Retina (tissue), 1 donor: ENCODE measurements at places on chromosomes 11 and 22.

DNA sequence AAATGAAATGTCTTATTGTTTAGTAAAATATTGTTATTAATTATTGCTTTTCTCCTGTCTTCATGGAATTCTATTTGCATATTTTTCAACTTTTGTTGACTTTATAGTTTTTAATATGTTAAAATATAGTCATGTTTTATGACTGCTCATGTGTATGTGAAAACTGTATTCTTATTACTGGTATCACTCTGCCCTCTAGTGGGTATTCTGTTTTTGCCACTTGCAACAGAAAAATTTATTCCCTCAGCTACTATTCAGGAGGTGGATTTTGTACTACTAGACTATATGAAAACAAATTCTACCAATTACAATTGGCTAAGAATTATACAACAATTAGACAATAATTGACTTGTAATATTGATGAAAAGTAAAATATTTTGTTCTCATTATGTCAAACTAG lies 45.0 kb downstream of the OR4C6 start:
- no peak for DNase-seq

GRCh38 chr11:9861860-9862725 lies 198.2 kb downstream of the SWAP70 start:
- peak; percentile 15 for DNase-seq

GRCh38 chr11:44067266-44067665 lies 1.2 kb downstream of the ACCS start:
- no peak for DNase-seq

GRCh38 chr11:85779956-85780640 lies 30.8 kb downstream of the SYTL2 start:
- DNase-seq, result no peak

- DNase-seq, result no peak
Observed at GRCh38 chr11:64008914-64009633, 22.8 kb downstream of the OTUB1 start.

GRCh38 chr22:19940536-19941364 lies 822 bp upstream of the COMT start:
- no peak for DNase-seq

DNA sequence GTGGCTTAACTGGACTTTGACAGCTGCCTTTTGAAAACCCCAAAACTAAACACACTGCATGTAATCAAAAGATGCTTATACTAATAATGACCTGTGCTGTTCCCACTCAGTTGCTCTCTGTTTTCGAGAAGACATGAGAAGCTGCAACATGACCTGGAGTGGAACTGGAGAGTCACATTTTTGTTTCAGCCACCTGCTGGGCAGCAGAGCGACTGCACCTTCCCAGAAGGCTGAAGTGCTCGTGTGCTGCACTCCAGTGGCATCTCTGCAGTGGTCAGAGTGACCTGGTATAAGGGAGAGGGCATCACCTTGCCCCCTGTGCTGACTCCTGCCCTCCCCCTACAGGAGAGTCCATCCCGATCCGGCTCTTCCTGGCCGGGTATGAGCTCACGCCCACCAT lies 8.6 kb downstream of the THYN1 start:
- no peak for DNase-seq

GRCh38 chr11:19903620-19904069 lies 191.0 kb downstream of the NAV2 start:
- DNase-seq, result peak; percentile 71

DNA sequence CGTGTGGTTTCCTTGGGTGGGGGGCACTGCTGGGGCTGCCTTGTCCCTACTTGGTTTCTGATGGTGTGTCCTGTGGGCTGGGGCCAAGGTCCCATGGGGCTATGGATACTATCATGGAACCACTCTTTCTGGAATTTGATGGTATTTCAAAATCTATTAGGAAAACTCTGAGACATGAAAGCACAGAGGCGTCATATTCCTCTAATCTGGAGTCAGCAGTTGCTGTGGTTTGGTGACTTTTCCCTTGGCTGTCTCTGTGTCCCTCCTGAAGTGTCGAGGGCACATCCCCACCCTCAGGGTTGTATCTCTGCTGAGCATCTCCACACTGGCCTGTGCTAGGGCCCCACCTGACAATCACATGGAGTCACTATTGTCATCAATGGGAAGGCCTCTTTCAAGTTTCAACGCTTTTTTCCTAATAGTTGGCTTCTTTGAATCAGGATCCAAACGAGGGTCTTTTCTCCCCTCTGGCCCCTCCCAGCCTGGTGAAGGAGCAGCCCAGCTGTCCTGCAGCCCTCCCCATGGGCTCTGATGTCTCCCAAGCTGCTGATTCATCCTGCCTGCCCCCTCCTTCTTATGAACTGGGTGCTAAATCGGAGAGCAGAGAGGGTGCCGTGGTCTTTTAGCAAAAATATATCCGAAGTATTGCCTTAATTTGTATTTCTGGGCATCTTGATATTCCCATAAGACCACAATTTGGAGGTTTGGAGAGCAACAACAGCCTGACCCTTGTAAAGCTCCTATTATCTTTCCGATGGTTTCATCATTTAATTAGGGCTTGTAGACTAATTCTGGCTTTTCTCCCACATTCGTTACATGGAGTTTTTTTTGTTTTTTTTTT lies 38.5 kb downstream of the MED15 start:
- DNase-seq, result no peak

- no peak for DNase-seq
Observed at GRCh38 chr22:40595497-40596234, 40.9 kb downstream of the MRTFA start.
